Peyer's patch (tissue), 4 donors: ENCODE measurements at places on chromosomes 4 and X. TPM values are rescaled to one million over a fixed set of nuclear protein-coding genes. Genes with fewer than 3 reads are reported as not detected.

GRCh38 chr4:74627504-74627903, 166.8 kb downstream of the BTC start:
- no peaks in the 10 kb centered on the region for H3K4me1 ChIP-seq
- DNase-seq, result no peak
- H3K27me3 ChIP-seq, result no peaks in the 10 kb centered on the region
- H3K36me3 ChIP-seq, result no peaks in the 10 kb centered on the region
- H3K27ac ChIP-seq, result no peak overlapping the region

- no peak overlapping the region for H3K4me3 ChIP-seq
- H3K36me3 ChIP-seq, result no peaks in the 10 kb centered on the region
- H3K4me1 ChIP-seq, result no peaks in the 10 kb centered on the region
- no peaks in the 10 kb centered on the region for H3K27me3 ChIP-seq
- no peak overlapping the region for H3K27ac ChIP-seq
Observed at GRCh38 chr4:54187148-54187547, 41.9 kb upstream of the PDGFRA start.

- no peaks in the 10 kb centered on the region for H3K36me3 ChIP-seq
- no peaks in the 10 kb centered on the region for H3K27me3 ChIP-seq
- H3K4me3 ChIP-seq, result no peak overlapping the region
- no peak for DNase-seq
- H3K4me1 ChIP-seq, result no peaks in the 10 kb centered on the region
Observed at GRCh38 chrX:1072637-1073377, 139.6 kb downstream of the CRLF2 start.

GRCh38 chr4:143482840-143483239, 30.7 kb upstream of the SMARCA5 start:
- H3K27ac ChIP-seq, result no peak overlapping the region
- no peak overlapping the region for H3K4me3 ChIP-seq
- H3K27me3 ChIP-seq, result no peaks in the 10 kb centered on the region
- no peaks in the 10 kb centered on the region for H3K36me3 ChIP-seq

DNA sequence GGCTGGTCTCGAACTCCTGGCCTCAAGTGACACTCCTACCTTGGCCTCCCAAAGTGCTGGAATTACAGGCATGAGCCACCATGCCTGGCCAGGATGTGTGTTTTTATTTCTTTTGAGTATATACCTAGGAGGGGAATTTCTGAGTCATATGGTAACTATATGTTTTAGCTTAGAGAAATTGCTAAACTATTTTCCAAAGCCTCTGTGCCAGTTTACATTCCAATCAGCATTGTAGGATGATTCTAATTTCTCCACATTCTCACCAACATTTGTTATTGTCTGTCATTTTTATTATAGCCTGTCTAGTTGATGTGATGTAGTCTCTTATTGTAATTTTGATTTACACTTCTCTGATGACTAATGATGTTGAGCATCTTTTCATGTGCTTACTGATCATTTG, 1576.0 kb downstream of the RPA4 start:
- H3K27me3 ChIP-seq, result no peaks in the 10 kb centered on the region
- no peak for DNase-seq
- no peak overlapping the region for H3K4me3 ChIP-seq
- H3K27ac ChIP-seq, result no peak overlapping the region
- H3K4me1 ChIP-seq, result no peaks in the 10 kb centered on the region
- no peaks in the 10 kb centered on the region for H3K36me3 ChIP-seq

DNA sequence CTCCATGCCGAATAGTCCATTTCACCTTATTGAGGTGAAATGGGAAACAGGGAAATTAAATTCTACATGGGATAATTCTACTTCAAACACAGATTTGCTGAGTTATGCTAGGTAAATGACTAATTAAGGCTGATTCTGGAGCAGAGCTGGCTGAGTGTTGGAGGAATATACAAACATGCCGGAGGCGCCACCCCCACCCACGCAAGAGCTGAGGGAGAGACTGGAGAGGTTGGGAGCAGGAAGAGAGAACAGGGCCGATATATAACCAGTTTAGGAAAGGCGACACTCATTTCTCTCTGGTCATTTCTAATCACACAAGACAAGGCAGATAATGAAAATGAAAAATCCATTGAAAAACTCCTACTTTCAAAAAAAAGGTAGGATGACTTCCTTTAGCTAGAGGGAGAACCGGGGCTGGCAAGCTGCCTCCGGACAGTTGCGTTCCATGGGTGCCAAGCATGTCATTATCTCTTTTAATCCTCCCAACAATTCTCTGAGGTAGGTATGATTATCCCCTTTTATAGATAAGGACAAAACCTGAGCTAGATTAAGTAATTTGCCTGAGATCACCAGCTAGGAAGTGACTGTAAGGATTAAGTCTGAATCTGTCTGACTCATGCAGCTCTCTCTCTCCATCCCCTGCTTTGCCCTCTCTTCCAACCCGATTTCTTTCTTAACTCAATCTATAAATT, 27.6 kb upstream of the CFAP299 start:
- H3K36me3 ChIP-seq, result no peaks in the 10 kb centered on the region
- no peaks in the 10 kb centered on the region for H3K27me3 ChIP-seq
- no peaks in the 10 kb centered on the region for H3K4me1 ChIP-seq
- no peak overlapping the region for H3K27ac ChIP-seq

GRCh38 chr4:8665406-8666360, 73.1 kb downstream of the CPZ start:
- H3K4me1 ChIP-seq, result no peaks in the 10 kb centered on the region
- no peak overlapping the region for H3K4me3 ChIP-seq
- DNase-seq, result no peak
- no peak overlapping the region for H3K27ac ChIP-seq

DNA sequence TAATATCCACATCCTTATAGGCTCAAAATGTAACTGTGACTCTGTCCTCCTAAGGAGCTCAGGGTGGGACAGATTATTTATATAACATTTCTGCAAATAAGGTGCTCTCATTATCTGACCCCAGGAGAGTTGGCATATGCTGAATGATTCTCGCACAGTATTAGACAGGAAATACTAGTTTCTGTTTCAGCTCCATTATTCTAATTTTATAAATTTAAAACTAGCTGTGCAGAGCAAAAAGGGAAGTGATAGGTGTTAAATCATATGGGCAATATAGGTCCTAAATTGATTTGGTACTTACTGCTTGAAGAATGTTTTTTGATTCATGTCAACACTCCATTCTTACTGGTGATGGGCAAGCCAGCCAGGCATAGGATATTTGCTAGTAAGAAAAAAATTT, 141.5 kb downstream of the GLRA2 start:
- no peaks in the 10 kb centered on the region for H3K27me3 ChIP-seq
- DNase-seq, result no peak
- no peaks in the 10 kb centered on the region for H3K36me3 ChIP-seq
- H3K4me3 ChIP-seq, result no peak overlapping the region

DNA sequence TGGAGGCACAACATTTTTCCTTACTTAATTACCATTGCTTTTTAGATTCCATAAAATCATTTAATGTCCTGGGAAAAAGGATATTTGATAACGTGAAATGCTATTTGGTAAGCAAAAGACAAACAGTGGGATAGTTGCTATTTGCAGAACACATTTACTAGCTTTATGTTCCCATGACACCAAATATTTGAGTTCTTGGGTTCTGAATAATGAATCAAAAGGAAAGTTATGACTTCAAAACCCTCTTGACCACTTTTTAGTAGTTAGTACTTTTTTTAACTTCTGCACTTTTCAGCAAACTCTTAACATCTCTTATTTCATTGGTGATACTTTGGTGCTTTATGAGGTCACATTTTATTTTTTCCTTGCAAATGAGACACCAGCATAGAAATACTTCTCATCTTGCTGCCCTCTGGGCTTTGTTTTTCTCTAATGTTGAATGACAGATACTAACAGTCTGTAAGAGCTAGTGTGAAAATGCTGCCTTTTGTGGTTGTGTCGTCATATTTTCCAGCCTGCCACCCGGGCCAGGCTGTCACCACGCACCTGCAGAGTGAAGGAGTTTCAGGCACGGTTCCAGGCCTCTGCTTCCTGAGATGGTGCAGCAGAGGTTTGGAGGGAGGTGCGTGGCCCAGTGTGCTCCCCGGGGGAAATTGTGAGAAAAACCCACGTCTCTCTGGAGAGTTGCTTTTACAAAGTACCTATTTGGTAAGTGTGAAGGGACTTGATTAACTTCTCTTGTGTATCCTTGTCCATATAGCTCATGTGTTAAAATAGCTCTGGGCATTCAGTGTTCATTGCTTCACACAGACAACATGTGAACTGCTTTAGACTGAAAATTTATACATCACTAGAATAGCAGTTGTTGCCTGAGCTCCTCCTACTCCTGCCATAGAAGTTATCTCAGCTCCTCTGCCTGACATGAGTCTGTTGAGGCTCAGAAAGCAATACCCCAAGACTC, 34.7 kb downstream of the MSL3 start:
- no peaks in the 10 kb centered on the region for H3K4me1 ChIP-seq
- H3K4me3 ChIP-seq, result no peak overlapping the region
- no peak overlapping the region for H3K27ac ChIP-seq
- no peak for DNase-seq
- H3K36me3 ChIP-seq, result no peaks in the 10 kb centered on the region

DNA sequence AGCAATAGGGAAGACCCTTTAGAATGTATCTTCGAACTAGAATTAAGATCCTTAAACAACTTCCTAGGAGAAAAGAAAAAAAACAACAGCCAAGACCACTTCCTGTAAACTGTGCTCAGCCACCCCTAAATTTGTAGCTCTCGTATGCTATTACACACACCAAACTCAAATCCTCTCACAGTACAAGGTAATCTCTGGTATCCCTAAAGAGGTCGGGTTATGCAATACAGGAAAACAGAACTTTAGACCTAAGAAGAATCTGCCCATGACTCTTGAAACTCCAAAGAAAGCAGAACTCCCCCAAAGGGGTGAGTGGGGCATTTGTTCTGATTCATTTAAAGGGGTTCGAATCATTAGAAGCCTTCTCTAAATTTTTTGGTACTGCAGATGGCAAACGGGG, 170.9 kb upstream of the CASK start:
- H3K4me1 ChIP-seq, result no peaks in the 10 kb centered on the region
- no peaks in the 10 kb centered on the region for H3K27me3 ChIP-seq
- H3K36me3 ChIP-seq, result no peaks in the 10 kb centered on the region
- peak overlapping the region; percentile 12 for H3K27ac ChIP-seq

- no peaks in the 10 kb centered on the region for H3K4me1 ChIP-seq
- H3K4me3 ChIP-seq, result no peak overlapping the region
- no peaks in the 10 kb centered on the region for H3K36me3 ChIP-seq
- no peak for DNase-seq
- no peaks in the 10 kb centered on the region for H3K27me3 ChIP-seq
Observed at GRCh38 chrX:1355131-1356046, 18.8 kb downstream of the IL3RA start.

DNA sequence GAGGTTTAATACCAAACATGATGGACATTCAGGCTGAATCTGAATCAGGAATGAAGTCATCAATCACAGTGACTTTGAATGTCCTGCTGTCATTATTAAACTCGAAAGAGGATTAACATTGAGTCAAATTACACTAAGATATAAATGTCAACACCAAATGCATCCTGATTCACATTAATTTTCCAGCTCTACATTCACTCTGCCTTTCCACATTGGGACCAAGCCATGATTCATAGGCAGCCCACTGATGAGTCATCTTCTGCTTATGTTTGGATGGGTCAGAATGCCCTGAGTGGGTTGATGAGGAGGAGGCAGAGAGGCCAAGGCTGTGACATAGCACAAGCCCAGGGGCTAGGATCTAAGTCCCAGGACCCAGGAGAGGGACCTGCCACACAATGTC, 247.6 kb upstream of the RPS6KA3 start:
- DNase-seq, result no peak
- no peaks in the 10 kb centered on the region for H3K4me1 ChIP-seq
- H3K27ac ChIP-seq, result no peak overlapping the region
- no peak overlapping the region for H3K4me3 ChIP-seq

DNA sequence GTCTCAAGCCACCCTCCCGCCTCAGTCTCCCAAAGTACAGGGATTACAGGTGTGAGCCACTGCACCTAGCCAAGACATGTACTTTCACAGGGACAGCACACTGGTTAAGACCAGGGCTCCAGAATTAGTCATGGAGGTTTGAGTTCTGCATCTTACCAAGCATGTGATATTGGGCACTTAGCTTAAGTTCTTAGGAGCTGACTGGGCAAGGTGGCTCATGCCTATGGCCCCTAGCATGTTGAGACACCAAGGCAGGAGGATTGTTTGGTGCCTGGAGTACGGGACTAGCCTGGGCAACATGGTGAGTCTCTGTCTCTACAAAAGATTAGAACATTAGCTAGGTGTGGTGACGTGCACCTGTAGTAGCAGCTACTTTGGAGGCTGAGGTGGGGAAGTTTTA, 2.6 kb upstream of the TMEM192 start:
- H3K27ac ChIP-seq, result no peak overlapping the region
- H3K27me3 ChIP-seq, result no peaks in the 10 kb centered on the region
- no peak overlapping the region for H3K4me3 ChIP-seq

DNA sequence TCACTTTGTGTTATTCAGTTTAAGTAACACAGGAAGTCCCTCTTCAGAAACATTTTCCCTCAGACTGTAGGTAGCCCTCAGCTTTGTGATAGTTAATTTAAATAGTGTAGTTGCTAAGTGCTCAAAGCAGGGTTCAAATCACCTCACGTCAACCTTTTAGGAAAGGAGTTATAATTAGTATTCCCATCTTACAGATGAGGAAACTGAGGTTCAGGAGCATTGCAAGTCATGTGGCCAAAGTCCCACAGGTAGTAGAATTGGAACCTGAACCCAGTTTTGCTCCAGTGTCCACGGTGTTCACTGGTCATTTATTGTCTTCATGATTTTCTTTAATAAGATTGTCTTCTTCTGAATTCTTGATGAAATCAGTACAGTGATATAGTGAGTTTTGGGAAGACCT, 4.3 kb upstream of the DCHS2 start:
- no peak overlapping the region for H3K27ac ChIP-seq
- no peak for DNase-seq
- no peaks in the 10 kb centered on the region for H3K36me3 ChIP-seq

GRCh38 chrX:40952855-40953254, 132.4 kb upstream of the USP9X start:
- no peak for DNase-seq
- no peaks in the 10 kb centered on the region for H3K4me1 ChIP-seq
- H3K36me3 ChIP-seq, result no peaks in the 10 kb centered on the region
- H3K4me3 ChIP-seq, result peak overlapping the region; percentile 33
- H3K27me3 ChIP-seq, result no peaks in the 10 kb centered on the region

- H3K36me3 ChIP-seq, result no peaks in the 10 kb centered on the region
- no peak for DNase-seq
- no peak overlapping the region for H3K27ac ChIP-seq
- H3K27me3 ChIP-seq, result no peaks in the 10 kb centered on the region
- no peaks in the 10 kb centered on the region for H3K4me1 ChIP-seq
Observed at GRCh38 chr4:157121401-157121800, 45.5 kb downstream of the GLRB start.

GRCh38 chrX:2717312-2717711, 26.2 kb downstream of the CD99 start:
- H3K4me3 ChIP-seq, result no peak overlapping the region
- H3K27me3 ChIP-seq, result no peaks in the 10 kb centered on the region
- peaks cover 75% of the 10 kb centered on the region for H3K36me3 ChIP-seq
- no peak overlapping the region for H3K27ac ChIP-seq
- no peaks in the 10 kb centered on the region for H3K4me1 ChIP-seq
- no peak for DNase-seq

The NUDT10 gene
- not detected for total RNA-seq

The PLAC8 gene
- 148 TPM for total RNA-seq

The PNMA5 gene
- not detected for total RNA-seq

The FAM47A gene
- total RNA-seq, result not detected

The PGM2 gene
- 11.3 TPM for total RNA-seq

The CDKL2 gene
- not detected for total RNA-seq

The PRR32 gene
- not detected for total RNA-seq

The PAGE1 gene
- total RNA-seq, result not detected
